PC-3 (cell line): ENCODE measurements at places on chromosomes 2 and 18.

GRCh38 chr2:153213022-153213421 is 265.5 kb downstream of the RPRM start:
- no peak for DNase-seq
- no peaks in the 10 kb centered on the region for H3K4me1 ChIP-seq
- H3K27ac ChIP-seq, result no peak overlapping the region

- H3K27ac ChIP-seq, result no peak overlapping the region
- H3K27me3 ChIP-seq, result peaks cover 79% of the 10 kb centered on the region
- no peaks in the 10 kb centered on the region for H3K36me3 ChIP-seq
- no peak overlapping the region for H3K4me3 ChIP-seq
- no peak for DNase-seq
Measured at GRCh38 chr18:10515456-10515855, 10.4 kb upstream of the NAPG start.

GRCh38 chr2:179354739-179355537 is 90.3 kb upstream of the SESTD1 start:
- H3K4me3 ChIP-seq, result no peak overlapping the region
- peak; percentile 44 for DNase-seq
- H3K27ac ChIP-seq, result no peak overlapping the region
- H3K36me3 ChIP-seq, result no peaks in the 10 kb centered on the region

DNA sequence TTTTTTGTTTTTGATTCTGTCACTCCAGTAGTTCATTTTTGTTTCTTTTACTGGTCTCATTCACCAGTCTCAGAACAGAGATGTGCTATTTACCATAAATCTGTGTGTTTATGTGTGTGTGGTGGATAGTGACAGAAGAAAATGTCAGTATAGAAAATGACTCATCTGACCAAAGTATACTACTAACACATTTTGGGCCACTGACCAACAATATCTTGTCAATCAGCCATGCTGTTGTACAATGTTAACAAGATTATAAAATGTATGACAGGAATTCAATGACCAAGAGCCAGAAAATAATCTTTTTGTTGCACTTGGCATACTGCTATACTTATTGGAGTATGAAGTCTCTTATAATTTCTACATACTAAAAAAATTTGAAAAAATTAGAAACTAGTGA is 1081.4 kb upstream of the NRXN1 start:
- no peak overlapping the region for H3K27ac ChIP-seq
- peaks cover 12% of the 10 kb centered on the region; the same call in 1 of the 2 replicates for H3K4me1 ChIP-seq
- H3K27me3 ChIP-seq, result no peaks in the 10 kb centered on the region
- no peaks in the 10 kb centered on the region for H3K36me3 ChIP-seq
- no peak overlapping the region for H3K4me3 ChIP-seq

DNA sequence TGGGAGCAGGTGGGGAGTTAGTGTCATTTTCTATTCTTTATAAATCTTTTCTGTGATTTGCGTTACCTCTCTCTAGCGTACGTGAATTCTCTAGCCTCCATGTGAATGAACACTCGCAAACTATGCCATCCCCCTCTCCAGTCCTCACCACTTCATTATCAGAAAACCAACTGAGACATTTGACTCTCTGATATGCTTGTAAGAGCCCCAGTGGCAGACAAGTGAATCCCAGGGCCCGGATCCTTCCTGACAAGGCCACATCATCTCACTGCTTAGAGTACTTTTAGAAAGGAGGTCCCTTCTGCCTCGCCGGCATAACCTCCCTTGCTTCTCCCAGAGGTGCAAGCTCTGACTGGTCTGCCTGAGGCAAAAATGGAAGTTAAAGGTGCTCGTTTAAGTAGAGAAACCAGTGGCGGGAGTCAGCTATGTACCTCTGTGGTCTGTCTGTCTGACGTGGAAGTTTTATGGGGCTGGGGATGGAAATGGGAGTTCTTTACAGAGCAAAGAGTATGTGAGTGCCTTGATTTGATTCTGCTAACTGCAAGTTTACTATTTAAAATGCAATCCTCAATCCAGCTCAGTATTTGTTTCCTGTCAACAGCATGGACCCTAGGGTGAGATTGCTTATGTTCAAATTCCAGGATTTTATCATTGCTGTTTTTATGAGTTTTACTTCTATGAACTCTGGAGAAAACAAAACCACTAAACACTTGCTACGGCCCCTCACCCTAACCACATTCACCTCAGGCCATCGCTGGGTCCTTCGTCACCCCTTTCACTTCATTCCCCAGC is 114.9 kb upstream of the MSTN start:
- no peak overlapping the region for H3K27ac ChIP-seq
- H3K27me3 ChIP-seq, result no peaks in the 10 kb centered on the region
- H3K4me1 ChIP-seq, result no peaks in the 10 kb centered on the region
- DNase-seq, result no peak
- H3K36me3 ChIP-seq, result no peaks in the 10 kb centered on the region
- H3K4me3 ChIP-seq, result no peak overlapping the region
